Stimulated activated CD8-positive, alpha-beta memory T cell treated with anti-CD3 and anti-CD28 coated beads, Interleukin-7, amount 100 ng/mL, for 1 hour (primary cell): ENCODE measurements at places on chromosomes 4 and X.

DNA sequence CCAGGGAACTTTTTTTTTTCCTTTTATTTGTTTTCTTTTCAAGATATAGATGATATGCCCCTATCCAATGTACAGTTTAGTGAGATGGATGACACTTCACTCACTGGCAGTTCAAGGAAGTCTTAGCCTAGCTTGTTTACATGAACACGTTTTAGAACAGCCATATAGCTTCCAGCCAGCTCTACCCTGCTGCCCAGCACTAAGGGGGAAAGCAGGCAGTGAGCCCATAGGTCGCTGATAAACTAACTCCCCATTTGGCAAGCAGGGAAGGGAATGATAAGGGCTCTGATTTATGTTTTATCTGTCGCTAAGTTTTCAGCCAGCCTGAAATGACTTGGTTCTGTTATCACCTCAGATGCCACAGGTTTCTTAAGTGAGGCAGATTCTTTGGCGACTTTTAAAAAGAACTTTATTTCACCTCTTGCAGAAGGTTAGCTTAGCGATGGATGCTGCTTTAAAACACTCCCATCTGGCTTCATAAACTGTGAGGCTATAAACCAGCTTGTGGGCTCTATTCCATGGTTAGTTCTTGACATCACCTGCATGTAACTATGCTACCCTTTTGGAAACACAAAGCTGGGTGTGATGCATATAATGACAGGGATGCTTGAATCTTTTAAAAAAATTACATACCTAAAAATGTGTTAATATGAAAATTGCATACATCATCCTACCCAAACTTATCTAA is 348.4 kb downstream of the FBXO8 start:
- DNase-seq, result no peak

DNA sequence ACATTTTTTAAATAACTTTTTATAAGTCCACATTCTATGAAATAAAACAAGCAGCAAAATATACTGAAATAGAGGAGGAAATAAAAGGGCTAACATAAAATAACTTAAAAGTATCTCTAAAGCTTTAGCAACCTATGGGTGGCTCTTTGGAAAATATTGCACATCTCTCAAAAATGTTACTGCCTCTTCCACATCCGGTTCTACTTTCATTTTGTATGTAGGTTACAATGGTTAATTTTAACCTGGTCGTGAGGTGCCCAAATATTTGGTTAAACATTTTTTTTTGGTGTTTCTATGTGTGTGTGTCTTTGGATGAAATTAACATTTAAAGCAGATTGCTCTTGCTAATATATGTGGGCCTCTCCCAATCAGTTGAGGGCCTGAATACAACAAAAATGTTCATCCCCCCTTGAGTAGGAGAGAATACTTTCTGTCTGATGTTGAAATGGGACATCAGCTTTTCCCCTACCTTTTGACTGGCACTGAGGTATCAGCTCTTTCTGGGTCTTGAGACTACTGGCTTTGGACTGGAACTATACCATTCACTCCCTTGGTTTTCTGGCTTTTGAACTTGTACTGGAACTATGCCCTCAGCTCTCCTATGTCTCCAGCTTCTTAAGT is 353.0 kb downstream of the ADAM29 start:
- DNase-seq, result no peak

DNA sequence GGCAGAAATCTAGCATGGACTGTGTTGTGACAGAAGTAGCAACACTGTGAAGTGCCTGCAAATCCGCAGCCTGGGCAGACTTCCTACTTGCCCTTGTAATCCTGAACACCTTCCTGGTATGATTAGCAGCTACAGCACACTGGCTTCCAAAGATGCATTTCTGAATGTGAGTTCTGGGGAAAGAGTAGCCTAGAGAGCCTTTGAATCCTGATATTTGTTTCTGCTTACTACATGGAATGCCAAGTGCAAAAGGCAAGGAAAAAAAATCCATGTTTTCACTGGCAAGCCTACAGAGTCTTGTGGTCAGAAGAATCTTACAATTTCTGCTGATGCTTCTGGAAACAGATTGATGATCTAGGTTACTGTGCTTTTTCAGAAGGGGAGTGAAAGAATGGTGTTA is 223.7 kb downstream of the COL25A1 start:
- DNase-seq, result no peak

DNA sequence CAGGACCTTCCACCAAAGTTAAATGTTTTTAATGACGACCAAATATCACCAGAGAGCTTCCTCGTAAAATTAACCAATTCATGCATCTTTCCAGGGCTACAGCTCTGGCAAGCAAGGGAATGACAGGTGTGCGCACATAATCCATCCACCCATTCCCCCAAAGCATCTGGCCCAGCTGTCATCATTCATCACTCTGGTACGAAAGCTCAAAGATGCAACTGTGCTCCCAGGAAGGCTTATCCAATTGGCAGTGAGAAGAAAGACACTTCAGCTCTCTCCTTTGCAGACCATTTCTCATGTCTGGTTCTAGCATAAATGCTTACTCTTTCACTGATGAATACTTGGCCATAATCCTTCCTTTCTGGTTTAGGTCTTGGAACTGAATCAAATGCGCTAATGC is 139.2 kb downstream of the NSUN7 start:
- DNase-seq, result no peak

DNA sequence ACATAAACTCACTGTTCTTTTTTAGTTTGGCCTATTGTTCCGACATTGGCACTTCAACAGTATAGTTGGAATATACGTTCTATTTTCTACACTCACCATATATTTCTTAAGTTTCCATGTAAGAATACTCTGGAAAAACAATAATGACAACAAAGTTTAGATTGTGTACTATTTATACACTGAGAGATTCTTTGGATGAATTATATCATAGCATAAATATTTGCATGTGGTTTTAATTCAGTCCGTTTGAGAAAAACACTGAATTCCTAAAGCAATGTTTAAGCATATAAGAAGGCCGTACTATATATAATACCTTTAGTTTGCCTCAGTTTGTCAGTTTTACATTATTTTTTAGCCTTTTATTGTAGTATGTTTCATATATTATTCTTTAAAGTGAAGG is 82.4 kb downstream of the RAP1GDS1 start:
- DNase-seq, result no peak

GRCh38 chrX:48785186-48785539 is 1.2 kb upstream of the GATA1 start:
- DNase-seq, result no peak

GRCh38 chrX:123481913-123482851 is 250.7 kb downstream of the THOC2 start:
- no peak for DNase-seq

DNA sequence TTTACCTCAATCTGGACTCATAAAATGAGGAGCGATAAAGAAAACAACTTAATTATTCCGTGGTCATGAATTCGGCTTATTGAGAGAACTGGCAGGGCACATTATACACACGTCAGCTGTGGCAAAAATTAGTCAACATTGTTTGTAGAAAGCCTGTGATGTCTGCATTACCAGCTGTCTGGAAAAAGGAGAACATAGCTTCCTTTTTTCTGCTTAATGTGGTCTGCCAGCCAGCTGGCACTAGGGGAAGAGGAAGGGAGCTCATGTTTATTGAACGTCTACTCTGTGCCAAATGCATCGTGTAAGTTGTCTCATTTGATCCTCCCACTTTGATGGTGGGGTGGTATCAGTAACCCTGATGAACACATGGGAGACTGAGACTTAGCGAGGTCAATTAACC is 367.6 kb downstream of the ARHGAP24 start:
- no peak for DNase-seq

DNA sequence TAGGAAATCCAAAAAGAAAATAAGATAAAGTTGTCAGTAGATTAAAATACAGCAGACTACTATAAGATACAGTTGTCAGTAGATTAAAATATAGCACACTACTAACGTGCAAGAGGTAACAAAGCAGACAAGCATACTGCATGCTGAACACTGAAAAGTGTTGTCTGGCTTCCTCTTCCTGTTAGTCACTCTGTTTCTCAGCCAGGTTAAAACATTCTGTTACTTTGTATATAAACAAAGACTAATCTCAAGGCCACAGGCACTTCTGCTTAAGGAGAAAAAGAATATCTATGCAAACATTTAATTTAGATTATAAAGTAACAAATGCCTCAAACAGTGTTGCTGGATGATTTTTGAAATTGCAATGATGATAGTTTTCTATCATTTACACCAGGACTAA is 41.0 kb upstream of the SCD5 start:
- no peak for DNase-seq

GRCh38 chrX:26851981-26852380 is 611.2 kb downstream of the PPP4R3C start:
- DNase-seq, result no peak

DNA sequence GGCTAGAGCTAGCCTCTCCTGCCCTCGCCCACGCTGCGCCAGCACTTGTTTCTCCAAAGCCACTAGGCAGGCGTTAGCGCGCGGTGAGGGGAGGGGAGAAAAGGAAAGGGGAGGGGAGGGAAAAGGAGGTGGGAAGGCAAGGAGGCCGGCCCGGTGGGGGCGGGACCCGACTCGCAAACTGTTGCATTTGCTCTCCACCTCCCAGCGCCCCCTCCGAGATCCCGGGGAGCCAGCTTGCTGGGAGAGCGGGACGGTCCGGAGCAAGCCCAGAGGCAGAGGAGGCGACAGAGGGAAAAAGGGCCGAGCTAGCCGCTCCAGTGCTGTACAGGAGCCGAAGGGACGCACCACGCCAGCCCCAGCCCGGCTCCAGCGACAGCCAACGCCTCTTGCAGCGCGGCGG is at the start of gene AR:
Gene AR (plus strand): TSS at position 204 of the 400 bp plus-strand sequence. CDS start 1,126 bp downstream, outside the sequence.
- no peak for DNase-seq

- no peak for DNase-seq
These were observed at the start of gene ANOS1 for GRCh38 chrX:8731559-8732395. ANOS1 (minus strand) TSS chrX:8732137; CDS start chrX:8732036, 101 bp downstream.

- DNase-seq, result no peak
These were observed 153.7 kb upstream of the FGF13 start for GRCh38 chrX:138865093-138865649.

GRCh38 chr4:108901291-108901690 is 138.4 kb upstream of the ETNPPL start:
- no peak for DNase-seq

DNA sequence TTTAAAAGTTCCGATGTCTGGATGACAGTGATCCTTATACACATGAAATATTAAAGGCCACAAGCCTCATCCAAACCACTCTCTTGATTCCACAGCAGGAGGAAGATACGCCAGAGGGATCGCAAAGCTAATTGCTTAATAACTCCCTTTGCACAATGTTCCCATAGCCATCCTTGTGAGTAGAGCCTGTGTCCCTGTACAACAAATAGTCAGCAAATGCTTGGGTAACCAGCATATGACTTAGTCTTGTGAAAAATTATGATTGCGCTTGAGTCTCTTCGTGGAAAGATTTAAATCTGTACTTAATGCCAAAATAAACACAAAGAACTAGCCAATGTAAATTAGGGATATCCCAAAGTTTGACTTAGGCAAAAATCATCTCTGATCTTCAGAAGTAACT is 31.5 kb downstream of the SLC9A7 start:
- no peak for DNase-seq

GRCh38 chr4:39732728-39733127 is 34.8 kb downstream of the UBE2K start:
- no peak for DNase-seq

DNA sequence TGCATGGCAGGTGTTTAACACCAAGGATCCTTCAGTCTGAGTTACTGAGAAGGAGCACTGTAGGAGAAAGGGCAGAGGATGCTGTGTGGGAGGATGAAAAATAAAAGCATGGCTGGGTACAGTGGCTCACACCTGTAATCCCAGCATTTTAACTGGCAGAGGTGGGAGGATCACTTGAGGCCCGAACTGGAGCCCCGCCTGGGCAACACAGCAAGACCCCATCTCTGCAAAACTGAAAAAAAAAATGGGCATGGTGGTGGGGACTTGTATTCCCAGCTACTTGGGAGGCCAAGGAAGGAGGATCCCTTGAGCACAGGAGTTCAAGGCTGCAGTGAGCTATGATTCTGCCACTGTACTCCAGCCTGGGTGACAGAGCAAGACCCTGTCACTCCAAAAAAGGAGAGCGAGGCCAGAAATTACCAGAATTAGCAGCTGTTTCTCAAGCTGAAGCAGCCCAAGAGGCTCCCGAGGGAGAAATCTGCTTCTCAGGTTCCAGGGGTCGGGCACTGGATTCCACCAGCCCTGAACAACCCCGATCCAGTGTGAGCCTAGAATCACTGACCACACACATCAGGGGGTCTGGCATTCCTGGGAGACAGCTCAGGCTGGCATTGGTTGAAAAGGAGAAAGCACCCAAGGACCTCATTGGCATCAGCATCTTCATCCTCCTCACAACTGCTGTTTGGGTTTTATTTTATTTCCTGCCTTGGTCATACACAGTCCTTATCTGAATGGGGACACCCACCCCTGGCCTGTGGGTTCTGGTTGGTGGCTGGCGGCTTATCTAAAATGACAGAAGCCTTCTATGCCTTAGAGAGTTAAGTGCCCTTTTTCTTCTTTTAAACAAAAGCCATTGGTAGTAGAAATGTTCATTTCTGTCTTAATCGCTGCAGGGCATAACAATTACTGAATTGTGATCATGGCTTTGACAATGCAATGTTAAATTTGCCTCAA is 66.3 kb upstream of the TRIM2 start:
- no peak for DNase-seq

DNA sequence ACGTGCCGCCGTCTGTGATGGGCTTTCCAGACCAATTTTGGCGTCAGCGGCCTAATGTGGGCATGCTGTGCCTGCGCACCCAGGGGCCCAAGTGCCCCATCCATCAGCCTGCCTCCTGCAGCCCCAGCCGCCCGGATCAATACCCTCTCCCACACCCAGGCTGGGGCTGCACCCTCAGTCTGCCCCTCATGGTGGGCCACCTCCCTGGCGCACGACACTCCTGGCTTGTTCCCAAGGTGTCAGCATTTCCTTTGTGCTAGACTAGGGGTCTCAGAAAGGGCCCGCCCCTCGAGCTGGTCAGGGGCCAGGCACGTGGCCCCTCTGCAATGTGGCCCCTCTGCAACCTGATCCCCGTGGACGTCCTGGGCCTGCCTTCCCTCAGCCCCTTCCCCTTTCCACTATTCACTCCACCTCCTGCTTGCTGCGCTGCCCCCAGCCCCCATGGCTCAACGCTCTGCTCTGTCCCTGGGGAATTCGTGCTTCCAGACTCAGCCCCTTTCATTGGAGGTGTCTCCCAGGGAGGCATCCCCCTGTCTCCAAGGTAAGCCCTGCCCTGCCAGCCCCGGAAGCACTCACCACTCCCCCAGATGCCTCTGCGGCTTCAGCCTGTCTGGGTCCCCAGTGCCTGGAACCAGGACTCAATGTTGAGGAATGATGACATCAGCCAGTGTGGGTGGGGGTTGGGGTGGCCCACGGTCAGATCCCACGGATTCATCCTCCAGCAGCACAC is 130.8 kb downstream of the HMX1 start:
- DNase-seq, result no peak

GRCh38 chr4:41323179-41323578 is 66.5 kb downstream of the UCHL1 start:
- no peak for DNase-seq

GRCh38 chr4:188971125-188971524 is 831.9 kb downstream of the TRIML1 start:
- no peak for DNase-seq

GRCh38 chr4:54855191-54855854 is 197.6 kb downstream of the KIT start:
- no peak for DNase-seq

- DNase-seq, result no peak
These were observed 16.2 kb downstream of the PRKX start for GRCh38 chrX:3697220-3697684.

GRCh38 chr4:48633657-48634056 is 143.6 kb downstream of the ZAR1 start:
- no peak for DNase-seq
